ENCODE measurements at places on chromosomes 5 and 9.

- no peak for DNase-seq
These were observed 100.9 kb downstream of the ATP10B start for GRCh38 chr5:160750938-160751657.

GRCh38 chr9:112489039-112489546, 2.5 kb downstream of the KIAA1958 start:
- DNase-seq: no peak

DNA sequence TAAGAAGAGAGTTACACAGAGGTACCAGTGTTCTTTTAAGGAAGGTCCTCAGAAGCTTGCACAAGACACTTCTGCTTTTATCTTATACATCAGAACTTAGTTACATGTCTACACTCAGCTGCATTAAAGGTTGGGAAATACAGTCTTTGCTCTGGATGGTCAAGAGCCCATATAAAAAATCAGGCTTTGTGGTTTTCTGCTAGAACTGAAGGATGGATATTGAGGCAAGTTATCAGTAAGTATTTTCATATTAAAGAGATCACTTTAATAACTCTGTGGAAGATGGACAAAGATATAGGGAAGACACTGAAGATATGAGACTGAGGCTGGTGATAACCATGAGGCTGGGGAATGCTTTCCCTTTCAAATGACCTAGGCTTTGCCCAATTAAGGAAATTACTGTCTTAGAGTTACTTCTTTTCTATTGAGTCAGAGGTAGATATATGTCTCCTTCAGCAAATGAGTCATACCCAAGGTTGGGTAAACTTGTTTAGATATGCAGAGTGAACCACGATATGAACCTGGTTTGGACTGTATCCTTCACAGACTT, 87.0 kb upstream of the TNC start:
- no peak for DNase-seq

DNA sequence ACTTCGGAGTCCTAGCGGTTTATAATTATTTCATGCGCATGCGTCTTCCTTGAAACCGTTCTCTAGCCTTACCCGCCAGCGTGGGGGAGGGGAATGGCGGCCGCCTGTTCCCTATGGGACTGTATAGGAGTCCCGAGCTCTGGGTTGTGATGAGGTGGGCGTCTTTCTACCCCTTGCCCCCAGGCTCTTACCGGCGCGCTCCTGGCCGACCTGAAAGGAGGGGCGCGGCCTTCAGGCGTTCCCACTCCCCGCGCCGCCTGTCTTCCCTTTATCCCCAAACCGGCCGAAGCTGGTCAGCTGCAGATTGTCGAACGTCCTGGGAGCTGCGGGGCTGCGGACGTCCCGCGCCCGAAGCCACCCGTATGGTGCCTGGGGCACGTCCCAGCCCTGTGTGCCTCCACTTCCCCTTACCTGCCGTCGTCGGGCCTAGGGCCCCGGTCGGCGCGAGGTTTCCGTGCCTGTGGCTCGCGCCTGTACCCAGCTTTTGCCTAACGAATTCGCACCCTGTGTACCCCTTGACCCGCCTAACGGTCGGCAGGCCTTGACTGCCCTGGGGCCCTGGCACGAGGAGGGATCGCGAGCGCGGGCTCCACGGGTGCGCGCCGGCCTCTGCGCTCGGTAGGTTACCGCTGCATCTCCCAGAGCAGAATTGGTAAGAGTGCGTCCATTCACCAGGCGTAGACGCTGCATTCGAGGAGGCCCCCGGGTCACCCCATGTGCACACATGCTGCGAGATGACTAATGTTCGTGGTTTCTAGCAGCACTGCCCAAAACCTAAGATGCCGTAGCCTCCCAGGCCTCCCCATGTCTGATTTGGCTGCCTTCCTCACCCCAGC, 653 bp upstream of the HNRNPH1 start:
- DNase-seq: no peak

GRCh38 chr5:54825005-54825404, 160.4 kb downstream of the ESM1 start:
- DNase-seq: no peak

Data from anterior cingulate cortex (tissue), 58 donors.